ENCODE measurements at places on chromosomes 7 and 10.
A peak's percentile ranks its signal among the peaks of the same experiment; 100 is the strongest.

DNA sequence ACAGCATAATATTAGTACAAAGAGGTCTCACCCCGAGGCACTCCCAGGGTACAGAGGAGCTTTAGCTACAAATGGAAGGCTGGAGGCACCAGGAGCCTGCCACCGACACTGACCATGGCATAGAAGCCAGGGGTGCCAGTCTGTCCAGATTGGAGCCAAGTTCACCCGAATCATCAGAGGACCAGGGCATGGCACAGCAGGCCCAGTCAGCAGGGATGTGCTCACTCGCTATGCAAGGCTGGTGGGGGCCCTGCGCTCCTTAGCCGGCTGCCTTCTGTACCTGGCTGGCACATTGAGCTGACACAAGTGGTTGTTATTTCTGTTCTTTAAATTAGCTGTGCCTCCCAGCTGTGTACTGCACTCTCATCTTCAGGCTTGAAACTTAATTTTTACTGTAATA, 149.3 kb downstream of the TCERG1L start:
- no peak for DNase-seq

DNA sequence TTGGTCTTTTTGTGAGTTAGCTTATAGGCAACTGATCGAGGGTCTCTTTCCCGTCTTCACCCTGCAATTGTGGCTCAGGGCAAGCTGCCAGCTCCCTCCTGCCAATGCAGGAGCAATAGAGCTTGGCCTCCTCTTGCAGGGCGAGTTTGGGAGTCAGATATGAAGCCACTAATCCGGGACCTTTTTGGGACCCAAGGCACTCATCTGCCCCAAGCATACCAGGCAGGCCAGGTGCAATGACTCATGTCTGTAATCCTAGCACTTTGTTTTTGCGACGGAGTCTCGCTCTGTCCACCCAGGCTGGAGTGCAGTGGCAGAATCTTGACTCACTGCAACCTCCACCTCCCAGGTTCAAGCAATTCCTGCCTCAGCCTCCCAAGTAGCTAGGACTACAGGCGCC, 21.1 kb downstream of the LIMK1 start:
- no peak for DNase-seq

- peak; percentile 40 for DNase-seq
Observed at GRCh38 chr10:46268076-46268881, 18.5 kb upstream of the ANTXRL start.

DNA sequence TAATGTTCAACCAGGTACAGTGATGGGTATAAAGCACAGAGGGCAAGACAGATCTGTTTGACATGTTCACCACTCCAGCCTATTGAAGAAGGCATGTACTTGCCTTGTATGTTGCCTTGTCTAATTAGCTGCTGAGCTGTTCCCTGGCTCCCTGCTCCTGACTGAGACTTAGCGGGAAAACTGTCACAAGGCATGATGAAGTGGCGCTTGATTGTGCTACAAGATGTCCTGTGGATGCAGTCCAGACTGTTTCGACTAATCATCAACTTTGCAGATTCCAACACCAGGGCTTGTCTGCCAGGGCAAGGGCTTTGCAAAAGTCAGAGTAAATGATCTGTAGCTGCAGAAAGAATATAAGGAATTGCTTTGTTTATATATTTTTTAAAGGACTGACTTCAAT, 136.2 kb upstream of the NRBF2 start:
- no peak for DNase-seq

- DNase-seq = no peak
Observed at GRCh38 chr10:4086131-4086898, 301.3 kb upstream of the KLF6 start.

- DNase-seq = no peak
Observed at GRCh38 chr7:887488-887820, 11.1 kb downstream of the GET4 start.

DNA sequence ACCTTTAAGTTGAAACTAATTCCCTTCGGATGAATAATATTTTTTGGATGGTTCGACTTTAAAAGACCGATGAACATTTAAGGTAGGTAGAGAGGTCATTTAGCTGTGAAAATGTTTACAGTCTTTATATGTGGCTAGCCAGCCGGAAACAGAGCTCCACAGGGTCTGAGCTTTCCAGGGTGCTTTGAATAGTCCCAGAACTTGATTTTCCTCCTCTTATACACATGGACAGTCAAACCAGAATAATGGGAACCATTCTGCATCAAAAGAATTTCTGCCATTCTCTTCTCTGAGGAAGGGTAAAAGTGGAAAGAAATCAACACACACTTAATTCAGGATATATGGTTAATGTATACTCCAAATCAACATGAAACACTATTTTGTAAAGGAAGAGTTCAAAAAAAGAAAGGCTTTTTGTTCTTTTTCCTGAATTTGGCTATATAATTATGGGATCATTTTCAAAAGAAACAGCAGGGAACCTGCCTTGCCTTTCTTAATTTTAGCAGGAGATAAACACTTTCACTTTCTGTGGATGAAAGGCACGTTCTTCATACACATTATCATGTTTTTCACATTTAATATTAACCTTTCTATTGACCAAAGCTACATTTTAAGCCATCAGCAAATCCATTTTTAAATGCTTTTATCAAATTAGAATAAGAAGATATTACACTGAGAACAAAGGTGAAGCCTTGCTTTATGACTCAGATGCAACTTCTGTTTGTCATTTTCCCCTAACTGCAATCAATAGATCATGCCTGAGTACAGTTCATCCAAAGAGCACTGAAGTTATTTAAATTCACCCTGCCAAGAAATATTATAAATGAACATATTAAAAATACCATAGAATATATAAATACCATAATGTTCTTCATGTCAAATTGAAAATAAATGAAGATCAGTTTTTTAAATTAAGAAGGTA, 307.3 kb downstream of the THSD7A start:
- no peak for DNase-seq

DNA sequence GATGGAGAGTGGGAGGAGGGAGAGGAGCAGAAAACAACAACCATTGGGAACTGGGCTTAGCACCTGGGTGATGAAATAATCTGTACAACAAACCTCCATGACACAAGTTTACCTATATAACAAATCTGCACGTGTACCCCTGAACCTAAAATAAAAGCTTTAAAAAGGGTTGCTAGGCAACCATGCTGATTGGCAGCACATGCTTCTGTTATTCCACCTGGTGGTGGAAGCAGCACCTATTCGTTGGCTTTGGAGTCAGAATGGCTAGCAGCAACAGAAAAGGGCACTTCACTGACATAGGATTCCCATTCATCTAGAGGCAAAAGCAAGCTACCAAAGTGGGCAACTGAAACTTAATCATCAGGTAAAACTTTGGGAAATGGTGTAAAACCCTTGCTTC, 57.1 kb downstream of the RELN start:
- DNase-seq = no peak
